ENCODE measurements at places on chromosomes 11 and 22.
A peak's percentile ranks its signal among the peaks of the same experiment; 100 is the strongest.

DNA sequence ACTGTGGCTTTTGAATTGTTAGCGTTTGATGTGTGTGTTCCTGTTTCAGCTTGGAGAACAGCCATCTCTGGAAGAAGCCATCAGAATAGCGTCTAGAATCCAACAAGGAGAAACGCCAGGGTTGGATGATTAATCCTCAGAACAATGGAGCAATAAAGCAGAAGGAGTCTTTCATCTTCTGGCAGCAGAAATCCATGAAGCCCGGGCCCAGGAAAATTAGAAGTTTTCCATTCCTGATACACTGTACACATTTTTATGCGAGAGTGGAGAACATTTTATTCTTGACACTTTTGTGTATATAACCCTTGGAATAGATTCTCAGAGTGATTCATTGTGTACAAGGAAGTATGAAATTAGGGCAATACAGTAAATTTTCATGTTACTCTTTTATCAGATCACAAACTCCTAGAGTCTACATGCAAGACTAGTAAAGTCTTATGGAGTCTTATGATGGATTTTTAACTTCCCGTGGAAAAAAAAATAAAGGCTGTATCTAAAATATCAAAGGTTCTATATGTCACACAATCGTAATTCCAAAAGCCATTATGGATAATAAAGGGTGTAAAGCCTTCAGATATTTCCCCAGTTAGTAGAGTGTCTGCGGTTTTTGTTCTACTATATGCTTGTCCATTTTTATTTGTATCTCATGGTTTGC is 45.9 kb upstream of the WEE1 start:
- H3K27ac ChIP-seq, result peak overlapping the region; percentile 43
- H3K36me3 ChIP-seq, result peaks cover 21% of the 10 kb centered on the region
- H3K4me1 ChIP-seq, result peaks cover 9% of the 10 kb centered on the region
- no peaks in the 10 kb centered on the region for H3K27me3 ChIP-seq

DNA sequence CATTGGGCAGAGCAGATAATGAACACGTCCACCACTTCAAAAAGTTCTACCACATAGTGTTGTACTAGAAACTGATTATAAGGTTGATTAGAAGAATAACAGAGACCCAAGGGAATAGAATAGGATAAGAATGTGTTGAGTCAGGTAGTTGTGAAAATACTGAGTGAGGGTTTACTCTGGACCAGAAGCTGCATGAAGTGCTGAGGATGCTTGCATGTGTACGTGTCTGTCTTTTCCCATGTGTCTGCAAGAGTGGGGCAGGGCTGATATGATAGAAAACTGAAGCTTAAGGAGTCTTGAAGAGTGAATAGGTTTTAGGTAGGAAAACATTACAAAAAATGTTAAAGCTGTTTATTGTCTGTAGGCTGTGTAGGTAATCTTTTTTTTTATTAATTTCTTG is 20.6 kb downstream of the TRPC6 start:
- no peak overlapping the region for H3K4me3 ChIP-seq
- DNase-seq, result no peak
- H3K4me1 ChIP-seq, result no peaks in the 10 kb centered on the region
- H3K27ac ChIP-seq, result no peak overlapping the region
- H3K27me3 ChIP-seq, result peaks cover 3% of the 10 kb centered on the region

DNA sequence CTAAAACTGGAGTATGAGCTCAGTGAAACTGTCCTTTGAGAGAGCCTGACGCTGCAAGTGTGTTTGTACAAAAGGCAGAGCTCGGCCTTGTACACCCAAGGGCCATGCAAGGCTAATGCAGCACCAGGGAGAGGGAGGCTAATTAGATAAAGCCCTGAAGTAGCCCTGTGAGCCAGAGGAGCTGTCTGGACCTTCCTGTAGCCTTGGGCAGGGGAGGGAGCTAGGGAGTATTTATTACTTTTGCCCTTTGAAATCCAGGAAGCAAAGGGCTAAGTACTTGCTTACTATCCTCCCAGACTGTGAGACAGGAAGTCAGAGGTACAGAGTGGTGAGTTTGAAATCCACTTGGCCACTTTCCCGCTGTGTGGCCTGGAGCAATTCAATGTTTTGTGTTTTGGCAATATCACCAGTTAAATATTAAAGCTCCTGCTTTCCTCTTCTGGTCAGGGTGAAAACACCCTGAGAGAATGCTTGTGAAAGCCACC is 10.2 kb upstream of the LDHA start:
- H3K36me3 ChIP-seq, result no peaks in the 10 kb centered on the region
- H3K27me3 ChIP-seq, result no peaks in the 10 kb centered on the region
- H3K4me1 ChIP-seq, result peaks cover 19% of the 10 kb centered on the region
- peak overlapping the region; percentile 98 for H3K27ac ChIP-seq
- no peak overlapping the region for H3K4me3 ChIP-seq

GRCh38 chr11:1467270-1467669 is 19.3 kb downstream of the MOB2 start:
- H3K4me3 ChIP-seq, result no peak overlapping the region
- no peaks in the 10 kb centered on the region for H3K36me3 ChIP-seq
- no peaks in the 10 kb centered on the region for H3K4me1 ChIP-seq

GRCh38 chr11:61091373-61092279 is 10.7 kb upstream of the CD5 start:
- H3K27me3 ChIP-seq, result no peaks in the 10 kb centered on the region
- H3K4me3 ChIP-seq, result no peak overlapping the region
- no peak for DNase-seq

DNA sequence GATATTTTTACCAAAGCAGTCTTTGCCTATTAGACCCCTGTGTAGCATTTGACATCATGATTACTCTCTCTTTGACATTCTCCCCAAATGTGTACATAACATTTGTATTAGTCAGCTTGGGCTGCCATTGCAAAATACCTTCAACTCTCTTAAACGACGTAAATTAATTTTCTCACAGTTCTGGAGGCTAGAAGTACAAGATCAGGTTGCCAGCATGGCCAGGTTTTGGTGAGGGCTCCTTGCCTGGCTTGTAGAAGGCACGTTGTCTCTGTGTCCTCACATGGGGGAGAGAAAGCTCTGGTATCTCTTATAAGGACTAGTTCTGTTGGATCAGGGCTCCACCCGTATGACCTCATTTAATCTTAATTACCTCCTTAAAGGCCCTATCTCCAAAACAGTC is 12.3 kb upstream of the DLAT start:
- H3K36me3 ChIP-seq, result no peaks in the 10 kb centered on the region
- H3K27me3 ChIP-seq, result no peaks in the 10 kb centered on the region
- H3K4me1 ChIP-seq, result peaks cover 33% of the 10 kb centered on the region

DNA sequence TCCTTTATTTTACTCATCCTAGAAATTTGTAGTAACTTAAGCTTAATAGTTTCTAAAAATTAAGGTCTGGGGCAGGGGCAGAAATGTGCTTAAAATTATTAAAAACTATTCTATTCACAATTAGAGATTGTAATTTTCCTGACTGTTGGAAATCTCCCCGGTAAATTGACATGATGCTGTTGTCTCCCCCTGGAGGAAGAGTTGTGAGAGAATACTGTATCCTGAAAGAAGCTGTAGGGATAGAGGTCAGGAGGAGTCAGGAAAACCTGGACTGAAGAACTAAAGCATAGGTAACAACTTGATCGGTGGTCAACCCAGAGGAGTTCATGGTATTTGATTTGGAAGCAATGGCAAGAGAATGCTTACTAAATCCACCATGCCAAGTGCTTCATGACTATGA is 16.2 kb upstream of the ESAM start:
- no peaks in the 10 kb centered on the region for H3K4me1 ChIP-seq
- H3K27ac ChIP-seq, result no peak overlapping the region
- peaks cover 25% of the 10 kb centered on the region for H3K36me3 ChIP-seq
- no peak for DNase-seq
- no peaks in the 10 kb centered on the region for H3K27me3 ChIP-seq
- no peak overlapping the region for H3K4me3 ChIP-seq

- no peak for DNase-seq
- no peak overlapping the region for H3K4me3 ChIP-seq
- no peaks in the 10 kb centered on the region for H3K36me3 ChIP-seq
- no peaks in the 10 kb centered on the region for H3K27me3 ChIP-seq
- H3K4me1 ChIP-seq, result no peaks in the 10 kb centered on the region
Observed at GRCh38 chr22:16932577-16932976, 75.4 kb downstream of the GAB4 start.

DNA sequence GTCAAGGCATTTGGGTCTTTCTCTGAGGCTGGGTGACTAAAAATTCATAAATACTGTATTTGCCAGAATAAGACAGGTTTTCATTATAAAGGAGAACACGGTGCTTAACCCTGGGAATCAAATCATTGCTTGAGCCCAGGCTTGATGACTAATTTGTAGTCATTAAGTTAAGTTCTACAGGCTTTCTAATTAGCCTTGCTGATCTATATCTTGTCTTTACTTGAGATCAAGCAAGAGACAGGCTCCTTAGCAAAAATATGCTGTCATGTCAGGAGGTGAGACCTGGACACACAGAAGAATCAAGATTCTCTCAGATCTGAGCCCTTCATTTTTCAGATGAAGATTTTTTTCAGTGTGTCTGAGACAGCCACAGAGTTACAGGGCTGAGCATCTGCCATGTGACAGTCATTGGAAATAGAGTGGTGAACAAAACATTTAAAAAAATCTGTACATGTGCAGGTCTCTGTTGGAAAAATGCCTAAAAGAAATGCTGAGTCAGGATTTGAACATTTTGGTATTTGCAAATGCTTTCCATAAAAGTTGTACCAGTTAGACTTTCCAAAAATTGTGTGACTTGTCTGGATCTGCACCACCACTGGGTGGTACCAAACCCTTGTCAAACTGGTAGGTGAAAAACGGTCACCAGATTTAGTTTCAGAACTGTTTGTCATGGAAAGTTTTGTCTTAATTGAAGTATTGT is 14.6 kb downstream of the ACAT1 start:
- no peaks in the 10 kb centered on the region for H3K4me1 ChIP-seq
- DNase-seq, result no peak
- H3K27ac ChIP-seq, result no peak overlapping the region
- peaks cover 57% of the 10 kb centered on the region for H3K36me3 ChIP-seq

- no peaks in the 10 kb centered on the region for H3K27me3 ChIP-seq
- H3K36me3 ChIP-seq, result no peaks in the 10 kb centered on the region
- H3K4me1 ChIP-seq, result no peaks in the 10 kb centered on the region
Observed at GRCh38 chr11:44529895-44530412, 35.5 kb upstream of the CD82 start.

DNA sequence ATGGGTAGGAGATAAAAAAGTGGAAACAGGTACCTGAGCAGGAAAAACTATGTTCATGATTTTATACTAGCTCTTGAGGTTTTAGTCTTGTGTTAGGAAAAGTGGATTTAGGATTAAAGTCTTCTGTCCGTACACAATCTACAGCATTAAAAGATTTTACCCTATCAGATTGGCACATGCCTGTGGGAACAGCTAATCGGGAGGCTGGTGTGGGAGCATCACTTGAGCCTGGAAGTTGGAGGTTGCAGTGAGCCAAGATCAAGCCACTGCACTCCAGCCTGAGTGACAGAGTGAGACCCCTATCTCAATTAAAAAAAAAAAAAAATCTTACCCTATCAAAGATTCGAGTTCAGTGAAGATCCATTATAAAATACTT is 12.2 kb upstream of the CRKL start:
- no peaks in the 10 kb centered on the region for H3K27me3 ChIP-seq
- peak overlapping the region; percentile 68 for H3K27ac ChIP-seq
- DNase-seq, result no peak

DNA sequence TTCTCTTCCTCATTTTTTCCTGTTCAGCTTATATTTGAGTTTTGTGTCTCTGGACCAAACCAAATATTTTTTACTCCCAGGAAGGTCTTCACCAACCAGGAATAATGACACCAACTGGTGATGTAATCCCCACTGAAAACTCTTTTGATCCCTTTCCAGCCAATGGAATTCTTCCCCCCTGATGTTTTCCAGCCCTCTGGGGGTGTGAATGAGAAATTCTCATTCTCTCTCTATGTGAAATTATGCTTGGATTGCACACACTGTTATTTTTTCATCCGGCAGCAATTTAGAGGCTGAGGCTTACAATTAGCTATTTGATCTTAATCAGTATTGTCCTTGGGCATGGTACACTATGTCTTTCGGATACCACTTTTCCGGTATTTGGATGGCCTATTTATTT is 39.5 kb upstream of the SLC1A2 start:
- DNase-seq, result no peak
- H3K4me1 ChIP-seq, result no peaks in the 10 kb centered on the region
- H3K36me3 ChIP-seq, result no peaks in the 10 kb centered on the region
- peaks cover 2% of the 10 kb centered on the region for H3K27me3 ChIP-seq

- no peak overlapping the region for H3K4me3 ChIP-seq
- DNase-seq, result no peak
- no peak overlapping the region for H3K27ac ChIP-seq
Observed at GRCh38 chr11:35930466-35930865, 13.4 kb upstream of the LDLRAD3 start.

DNA sequence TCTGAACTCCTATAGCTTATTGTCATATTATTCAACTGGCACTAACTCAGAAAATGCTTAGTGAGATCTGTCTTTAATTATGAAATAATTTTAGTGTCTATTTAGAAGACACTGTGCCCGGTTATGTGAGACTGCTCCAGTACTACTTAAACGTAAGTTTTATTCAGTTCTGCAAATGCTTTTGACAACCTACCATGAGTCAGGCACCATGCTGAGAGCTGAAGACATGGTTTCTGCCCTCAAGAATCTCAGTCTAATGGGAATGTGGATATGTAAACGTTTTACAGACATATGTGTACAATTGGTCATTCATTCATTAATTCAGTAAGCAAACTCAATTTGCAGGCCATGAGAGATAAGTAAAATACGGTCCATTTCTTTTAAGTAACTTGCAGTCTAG is 40.0 kb downstream of the DCUN1D5 start:
- H3K27me3 ChIP-seq, result no peaks in the 10 kb centered on the region
- H3K36me3 ChIP-seq, result 0 out of 2 replicates have a peak, but pooled peaks cover 3% of the 10 kb centered on the region
- no peaks in the 10 kb centered on the region for H3K4me1 ChIP-seq
- DNase-seq, result no peak

DNA sequence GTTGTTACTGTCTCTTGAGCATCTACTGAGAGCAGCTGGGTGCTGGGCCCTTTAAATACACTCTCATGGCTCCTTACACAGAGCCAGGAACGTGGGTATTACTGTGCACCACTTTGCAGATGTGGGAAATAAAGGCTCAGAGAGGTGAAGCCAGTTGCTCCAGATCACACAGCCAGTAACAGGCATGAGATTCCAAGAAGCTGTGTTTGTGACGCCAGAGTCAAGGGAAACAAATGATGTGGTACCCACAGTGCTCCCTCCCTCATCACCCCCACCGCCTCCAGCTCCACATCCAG is 1.4 kb upstream of the PRDM11 start:
- no peak for DNase-seq
- no peaks in the 10 kb centered on the region for H3K27me3 ChIP-seq
- no peak overlapping the region for H3K4me3 ChIP-seq
- no peaks in the 10 kb centered on the region for H3K4me1 ChIP-seq
- H3K36me3 ChIP-seq, result no peaks in the 10 kb centered on the region
- H3K27ac ChIP-seq, result no peak overlapping the region

GRCh38 chr11:17673951-17674350 is 45.4 kb upstream of the MYOD1 start:
- peaks cover 15% of the 10 kb centered on the region for H3K27me3 ChIP-seq
- no peak overlapping the region for H3K27ac ChIP-seq
- H3K36me3 ChIP-seq, result no peaks in the 10 kb centered on the region
- H3K4me1 ChIP-seq, result no peaks in the 10 kb centered on the region
- no peak for DNase-seq
- no peak overlapping the region for H3K4me3 ChIP-seq
